ENCODE measurements at places on chromosomes 13 and 19. TPM values are rescaled to one million over a fixed set of nuclear protein-coding genes. Genes with fewer than 3 reads are reported as not detected.

Gene NUFIP1
- polyA plus RNA-seq, result 2.3 TPM

Gene ZNF44
- polyA plus RNA-seq, result 3.5 TPM

Gene ANGPTL4
- polyA plus RNA-seq, result 21.5 TPM

Gene TSHZ3
- polyA plus RNA-seq, result 13.0 TPM

Gene KLK1
- not detected for polyA plus RNA-seq

Gene ELAVL3
- not detected for polyA plus RNA-seq

Gene DIRAS1
- polyA plus RNA-seq, result 14.0 TPM

Gene PPM1N
- polyA plus RNA-seq, result 1.6 TPM

Gene CNFN
- polyA plus RNA-seq, result 1.0 TPM

Gene PLK5
- not detected for polyA plus RNA-seq

GRCh38 chr19:39971380-39972035, 543 bp downstream of the PSMC4 start:
- peaks cover 23% of the 10 kb centered on the region for H3K36me3 ChIP-seq
- peaks cover 2% of the 10 kb centered on the region for H3K4me1 ChIP-seq
- H3K4me3 ChIP-seq, result peak overlapping the region; percentile 57
- peak overlapping the region; percentile 47 for H3K27ac ChIP-seq
- no peaks in the 10 kb centered on the region for H3K27me3 ChIP-seq
- no peak for DNase-seq

- H3K4me1 ChIP-seq, result peaks cover 3% of the 10 kb centered on the region
- no peak overlapping the region for H3K4me3 ChIP-seq
- H3K27ac ChIP-seq, result no peak overlapping the region
- H3K27me3 ChIP-seq, result no peaks in the 10 kb centered on the region
Measured at GRCh38 chr13:32022311-32022710, 9.3 kb upstream of the FRY start.

DNA sequence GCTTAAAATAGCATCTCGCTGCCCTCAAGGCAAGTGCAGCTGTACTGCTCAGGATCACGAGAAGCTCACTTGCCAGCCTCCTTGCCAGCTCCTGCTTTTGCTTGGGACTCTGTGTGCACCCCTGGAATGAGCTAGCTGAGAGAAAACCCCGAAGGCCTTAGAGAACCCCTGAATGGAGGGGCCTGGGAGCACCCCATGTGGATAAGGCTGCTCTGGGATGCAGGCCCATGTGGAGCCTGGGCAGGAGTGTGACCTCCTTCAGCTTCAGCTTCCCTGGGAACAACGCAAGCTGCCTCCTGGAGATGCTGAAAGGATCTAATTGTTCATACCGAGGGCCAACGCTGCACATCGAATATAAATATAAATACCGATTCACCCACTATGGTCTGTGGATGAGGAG, 109.2 kb downstream of the HSPH1 start:
- no peaks in the 10 kb centered on the region for H3K27me3 ChIP-seq
- no peak overlapping the region for H3K27ac ChIP-seq
- peaks cover 1% of the 10 kb centered on the region for H3K4me1 ChIP-seq
- no peak for DNase-seq

DNA sequence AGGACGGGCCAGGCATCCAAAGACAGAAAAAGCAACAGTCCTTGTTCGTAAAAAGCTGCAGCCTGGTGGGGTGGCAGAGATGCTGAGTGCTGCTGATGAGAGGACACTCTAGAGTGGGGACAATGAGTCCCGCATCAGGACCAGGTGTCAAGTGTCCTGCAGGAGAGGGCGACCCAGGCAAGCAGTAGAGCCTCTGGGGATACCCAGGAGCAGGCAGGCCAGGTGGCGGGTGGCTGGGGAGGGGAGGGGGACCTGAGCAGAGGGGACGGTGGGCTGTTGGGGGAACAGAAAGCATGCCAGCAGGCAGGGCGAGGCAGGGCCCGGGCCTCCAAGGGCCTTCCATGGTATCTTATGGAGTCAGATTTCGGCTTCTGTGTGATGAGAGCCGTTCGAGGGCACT, 35.8 kb downstream of the GGACT start:
- H3K27me3 ChIP-seq, result no peaks in the 10 kb centered on the region
- no peak overlapping the region for H3K4me3 ChIP-seq
- DNase-seq, result no peak
- H3K27ac ChIP-seq, result no peak overlapping the region
- no peaks in the 10 kb centered on the region for H3K36me3 ChIP-seq
- H3K4me1 ChIP-seq, result no peaks in the 10 kb centered on the region

- no peaks in the 10 kb centered on the region for H3K4me1 ChIP-seq
- no peak overlapping the region for H3K27ac ChIP-seq
- no peak for DNase-seq
- no peaks in the 10 kb centered on the region for H3K36me3 ChIP-seq
- no peak overlapping the region for H3K4me3 ChIP-seq
Measured at GRCh38 chr13:100733261-100733660, 58.7 kb upstream of the TMTC4 start.

DNA sequence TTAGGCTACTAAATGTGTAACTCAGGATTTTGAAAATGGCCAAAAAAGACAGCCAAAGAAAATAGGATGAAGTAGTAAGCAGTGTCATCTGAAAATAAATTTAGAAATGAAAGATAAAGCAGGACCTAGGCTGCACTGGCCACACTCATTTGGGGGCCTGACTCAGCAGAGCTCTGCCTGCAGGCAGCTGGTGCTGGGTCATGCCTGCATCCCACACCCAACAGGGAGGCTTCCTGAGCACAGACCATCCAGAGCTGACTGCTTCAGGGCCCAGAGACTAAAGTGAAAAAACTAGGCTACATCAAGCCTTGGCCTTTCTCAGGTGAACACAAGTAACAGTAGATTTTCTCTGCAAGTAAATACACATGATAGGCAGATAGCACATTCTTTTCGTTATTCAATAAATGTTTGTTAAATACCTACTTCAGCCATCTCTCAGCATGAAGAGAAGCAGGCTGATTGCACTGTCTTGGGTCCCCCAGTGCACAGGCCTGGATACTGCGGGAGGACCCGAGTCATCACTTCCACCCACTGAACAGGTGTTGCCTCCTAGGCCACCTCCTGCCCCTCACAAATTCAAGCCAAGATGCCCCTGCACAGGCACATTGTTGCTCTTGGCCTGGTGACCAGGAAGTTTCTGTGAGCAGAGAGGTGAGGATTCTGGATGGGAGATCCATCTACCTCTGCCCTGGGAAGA, 284.0 kb downstream of the OXGR1 start:
- H3K27ac ChIP-seq, result no peak overlapping the region
- no peaks in the 10 kb centered on the region for H3K27me3 ChIP-seq
- DNase-seq, result no peak
- no peaks in the 10 kb centered on the region for H3K36me3 ChIP-seq

- no peaks in the 10 kb centered on the region for H3K27me3 ChIP-seq
- no peak overlapping the region for H3K4me3 ChIP-seq
- DNase-seq, result peak; percentile 56
- peak overlapping the region; percentile 2 for H3K27ac ChIP-seq
- H3K4me1 ChIP-seq, result 0 out of 2 replicates have a peak, but pooled peaks cover 2% of the 10 kb centered on the region
- no peaks in the 10 kb centered on the region for H3K36me3 ChIP-seq
Measured at GRCh38 chr13:23969647-23970046, 72.3 kb upstream of the C1QTNF9B start.

DNA sequence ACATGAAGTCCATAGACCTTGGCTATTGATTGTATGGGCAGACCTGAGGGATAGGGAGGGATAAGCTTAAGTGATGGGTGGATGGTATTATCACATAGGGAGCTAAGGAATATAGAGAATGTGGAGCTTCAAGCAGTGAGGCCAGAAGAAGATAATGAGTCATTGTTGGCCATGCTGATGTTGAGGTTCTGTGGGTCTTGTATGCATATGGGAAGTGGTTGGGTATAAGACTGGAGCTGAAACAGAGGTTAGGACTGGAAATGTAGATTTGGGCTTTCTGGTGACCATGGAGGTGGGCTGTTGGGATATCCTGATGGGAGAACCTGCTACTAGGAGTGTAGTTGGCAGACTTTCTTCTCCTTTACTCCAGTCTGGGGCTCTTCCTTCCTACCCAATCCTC, 73.7 kb upstream of the TSC22D1 start:
- no peak overlapping the region for H3K4me3 ChIP-seq
- H3K27me3 ChIP-seq, result no peaks in the 10 kb centered on the region
- H3K36me3 ChIP-seq, result no peaks in the 10 kb centered on the region
- H3K27ac ChIP-seq, result no peak overlapping the region
- H3K4me1 ChIP-seq, result peaks cover 7% of the 10 kb centered on the region

- peaks cover 16% of the 10 kb centered on the region for H3K36me3 ChIP-seq
- no peak overlapping the region for H3K27ac ChIP-seq
- peaks cover 26% of the 10 kb centered on the region for H3K27me3 ChIP-seq
- H3K4me1 ChIP-seq, result peaks cover 3% of the 10 kb centered on the region
- DNase-seq, result peak; percentile 8
Measured at GRCh38 chr19:12750851-12751250, 740 bp upstream of the BEST2 start.

DNA sequence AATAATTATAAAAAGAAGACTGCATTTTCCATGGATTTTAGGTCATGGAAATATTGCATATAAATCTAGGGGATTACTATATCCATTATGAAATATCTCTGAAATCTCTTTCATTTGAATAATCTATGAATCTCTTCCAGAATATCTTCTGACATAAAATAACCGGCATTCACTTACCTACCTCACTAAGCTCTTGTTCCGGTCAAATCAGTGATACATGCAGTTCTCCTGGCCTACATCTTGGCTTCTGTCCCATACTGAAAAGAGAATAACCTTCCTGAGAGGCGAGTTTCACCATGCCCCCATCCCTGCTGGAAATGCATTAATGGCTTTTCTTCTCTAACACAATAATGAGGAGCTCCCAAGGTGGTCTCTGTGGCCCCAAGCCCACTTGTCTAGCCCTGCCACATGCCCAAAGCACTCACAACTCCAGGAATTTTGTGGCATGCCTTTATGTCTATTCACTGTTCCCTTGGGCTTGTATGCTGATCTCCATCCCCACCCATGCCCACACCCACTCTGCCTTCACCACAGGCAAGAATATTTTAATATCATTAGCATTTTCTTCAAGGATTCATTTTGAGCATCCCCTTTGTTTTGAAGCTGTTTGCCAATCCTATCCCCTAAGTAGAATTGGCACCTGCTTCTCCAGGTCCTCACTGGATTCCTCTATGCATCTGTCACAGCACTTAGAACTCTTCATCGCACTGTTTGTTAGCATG, 401.6 kb downstream of the COG6 start:
- H3K36me3 ChIP-seq, result no peaks in the 10 kb centered on the region
- H3K4me1 ChIP-seq, result no peaks in the 10 kb centered on the region
- no peaks in the 10 kb centered on the region for H3K27me3 ChIP-seq
- no peak for DNase-seq
- H3K4me3 ChIP-seq, result no peak overlapping the region
- H3K27ac ChIP-seq, result no peak overlapping the region

DNA sequence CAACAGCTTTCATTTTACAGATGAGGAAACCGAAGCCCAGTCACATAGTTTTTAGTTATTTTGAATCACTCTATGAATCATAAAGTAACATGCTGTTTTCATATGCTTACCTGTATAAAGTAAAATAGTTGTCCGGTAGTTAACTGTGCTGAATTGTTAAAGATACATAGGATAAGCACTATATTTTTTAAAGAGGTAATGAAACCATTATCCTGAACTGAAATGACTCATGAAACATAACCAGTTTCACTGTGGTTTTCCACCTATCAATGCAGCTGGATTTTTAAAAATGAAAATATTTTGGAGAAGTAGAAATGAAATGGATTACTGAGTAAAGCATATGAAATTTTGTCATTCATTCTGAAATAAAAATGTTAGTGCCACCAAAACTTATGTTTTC, 655.0 kb downstream of the OLFM4 start:
- H3K27me3 ChIP-seq, result no peaks in the 10 kb centered on the region
- H3K27ac ChIP-seq, result no peak overlapping the region
- no peaks in the 10 kb centered on the region for H3K4me1 ChIP-seq
- H3K36me3 ChIP-seq, result no peaks in the 10 kb centered on the region

GRCh38 chr13:33545492-33545891, 259.9 kb upstream of the STARD13 start:
- no peaks in the 10 kb centered on the region for H3K36me3 ChIP-seq
- H3K4me3 ChIP-seq, result no peak overlapping the region
- H3K4me1 ChIP-seq, result peaks cover 5% of the 10 kb centered on the region
- no peak for DNase-seq

DNA sequence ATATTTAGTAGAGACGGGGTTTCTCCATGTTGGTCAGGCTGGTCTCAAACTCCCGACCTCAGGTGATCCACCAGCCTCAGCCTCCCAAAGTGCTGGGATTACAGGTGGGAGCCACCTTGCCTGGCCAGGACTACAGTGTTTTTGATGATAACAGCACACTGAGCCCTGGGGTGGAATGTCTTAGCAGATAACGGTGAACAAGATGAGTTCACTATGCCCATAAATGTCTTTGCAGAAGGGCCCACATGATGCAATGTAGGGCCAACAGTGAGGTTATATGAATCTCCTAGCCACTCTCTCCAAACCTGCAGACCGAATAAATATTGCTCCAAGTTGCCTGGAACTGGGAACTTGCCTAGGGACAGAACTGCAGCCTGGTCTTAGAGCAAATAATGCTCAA, 235.1 kb downstream of the COG6 start:
- H3K4me1 ChIP-seq, result no peaks in the 10 kb centered on the region
- DNase-seq, result no peak
- H3K27me3 ChIP-seq, result no peaks in the 10 kb centered on the region
- H3K4me3 ChIP-seq, result no peak overlapping the region
- no peaks in the 10 kb centered on the region for H3K36me3 ChIP-seq

DNA sequence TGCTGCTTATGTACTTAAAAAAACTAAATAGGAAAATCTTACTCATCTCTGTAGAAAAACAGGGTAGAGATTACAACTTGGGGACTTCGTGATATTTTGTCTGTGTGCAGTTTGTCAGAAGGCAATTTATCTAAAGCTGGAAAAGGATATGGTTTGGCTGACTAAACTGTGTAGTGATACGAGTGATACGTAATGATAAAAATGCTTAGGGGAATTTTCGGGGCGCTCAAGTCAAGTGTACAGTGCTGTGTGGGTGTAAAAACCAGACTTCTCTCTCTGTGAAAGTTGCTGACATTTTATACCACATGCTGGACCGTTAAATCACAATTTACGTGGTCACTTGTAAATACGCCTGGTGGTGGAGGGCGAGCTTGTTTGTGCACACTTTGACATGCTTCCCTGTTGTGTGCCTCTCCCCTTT, 221.7 kb downstream of the KCNRG start:
- no peak overlapping the region for H3K27ac ChIP-seq
- H3K27me3 ChIP-seq, result peaks cover 20% of the 10 kb centered on the region
- no peak overlapping the region for H3K4me3 ChIP-seq
- no peaks in the 10 kb centered on the region for H3K4me1 ChIP-seq

DNA sequence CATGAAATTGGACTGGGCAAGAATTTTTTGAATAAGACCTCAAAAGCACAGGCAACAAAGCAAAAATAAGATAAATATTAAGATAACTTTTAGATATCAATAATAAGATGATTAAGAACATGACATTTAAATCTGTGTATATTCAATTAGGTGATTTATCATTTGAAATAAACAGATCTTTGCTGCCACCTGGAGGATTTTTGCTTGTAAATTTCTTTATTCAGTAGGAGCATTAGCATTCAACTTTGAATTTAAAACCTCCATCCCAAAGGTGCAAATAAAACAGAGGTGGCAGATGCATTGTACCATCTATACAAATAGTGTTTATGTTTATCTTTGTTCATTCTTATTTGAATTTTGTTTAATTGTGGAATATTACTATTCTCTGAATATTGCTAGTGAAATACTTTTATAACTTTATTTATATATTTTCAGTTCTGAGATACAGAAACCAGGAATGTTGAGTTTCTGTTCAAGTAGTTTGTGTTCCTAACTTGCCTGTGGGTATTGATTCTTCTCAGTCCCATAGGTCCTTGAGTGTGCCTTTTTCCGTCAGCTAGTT, 20.9 kb downstream of the COG6 start:
- no peaks in the 10 kb centered on the region for H3K27me3 ChIP-seq
- H3K4me1 ChIP-seq, result no peaks in the 10 kb centered on the region
- H3K4me3 ChIP-seq, result no peak overlapping the region
